ENCODE measurements at places on chromosomes 11 and 22. TPM values are rescaled to one million over a fixed set of nuclear protein-coding genes. Genes with fewer than 3 reads are reported as not detected.

- no peak overlapping the region for H3K4me3 ChIP-seq
- H3K4me1 ChIP-seq, result no peaks in the 10 kb centered on the region
- H3K36me3 ChIP-seq, result no peaks in the 10 kb centered on the region
- H3K27me3 ChIP-seq, result no peaks in the 10 kb centered on the region
These were observed 14.7 kb upstream of the IFT27 start for GRCh38 chr22:36790648-36791047.

- no peak overlapping the region for H3K4me3 ChIP-seq
- no peak for DNase-seq
- peaks cover 27% of the 10 kb centered on the region for H3K27me3 ChIP-seq
- no peaks in the 10 kb centered on the region for H3K36me3 ChIP-seq
- H3K27ac ChIP-seq, result no peak overlapping the region
These were observed 142.3 kb upstream of the TBCEL start for GRCh38 chr11:120881596-120881995.

DNA sequence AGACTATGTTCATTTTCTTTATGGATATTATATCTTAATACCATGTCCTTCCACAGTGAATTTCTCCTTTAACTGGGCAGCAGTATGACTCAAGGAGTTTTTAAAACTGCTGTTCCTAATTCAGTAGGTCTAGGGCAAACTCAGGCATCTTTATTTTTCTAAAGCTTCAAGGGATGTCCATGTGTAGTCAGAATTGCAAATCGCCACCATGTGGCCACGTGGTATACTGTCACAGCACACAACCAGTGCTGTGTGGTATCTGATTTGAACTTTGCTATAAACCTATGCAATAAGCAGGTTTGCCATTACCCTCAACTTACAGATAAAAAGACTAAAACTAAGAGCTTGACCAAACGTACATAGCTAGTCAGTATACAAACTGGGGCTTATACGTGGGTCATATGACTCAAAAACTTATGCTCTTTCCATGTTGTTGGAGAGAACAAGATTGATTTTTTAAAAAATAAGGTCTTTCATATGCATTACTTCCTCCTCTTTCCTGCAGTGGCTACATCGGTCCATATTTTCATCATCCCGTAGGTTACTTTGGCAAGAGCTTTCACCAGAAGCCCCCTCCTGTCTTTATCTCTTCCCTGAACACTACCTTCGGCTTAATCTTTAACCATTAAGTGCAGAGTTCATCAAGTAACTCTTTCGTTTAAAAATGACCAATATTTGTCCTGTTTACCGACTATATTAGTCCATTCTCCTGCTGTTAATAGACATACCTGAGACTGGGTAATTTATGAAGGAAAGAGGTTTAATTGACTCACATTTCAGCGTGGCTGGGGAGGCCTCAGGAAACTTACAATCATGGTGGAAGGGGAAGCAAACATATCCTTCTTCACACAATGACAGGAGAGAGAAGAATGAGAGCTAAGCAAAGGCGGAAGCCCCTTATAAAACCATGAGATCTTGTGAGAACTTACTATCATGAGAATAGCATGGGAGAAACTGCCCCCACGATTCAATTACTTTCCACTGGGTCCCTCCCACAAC lies 8.0 kb upstream of the HTATIP2 start:
- no peak overlapping the region for H3K27ac ChIP-seq
- H3K4me1 ChIP-seq, result peaks cover under 1% of the 10 kb centered on the region
- no peaks in the 10 kb centered on the region for H3K36me3 ChIP-seq
- no peaks in the 10 kb centered on the region for H3K27me3 ChIP-seq
- no peak for DNase-seq

GRCh38 chr22:48279461-48279756 lies 1517.0 kb downstream of the TBC1D22A start:
- H3K4me1 ChIP-seq, result no peaks in the 10 kb centered on the region
- H3K36me3 ChIP-seq, result no peaks in the 10 kb centered on the region
- no peak overlapping the region for H3K27ac ChIP-seq
- H3K27me3 ChIP-seq, result no peaks in the 10 kb centered on the region

MYRF gene
- 2.8 TPM for total RNA-seq

All from Panc1 (cell line).